GM12878 (cell line): ENCODE measurements at places on chromosomes 16 and 17. TPM values are rescaled to one million over a fixed set of nuclear protein-coding genes. Genes with fewer than 3 reads are reported as not detected.
A peak's percentile ranks its signal among the peaks of the same experiment; 100 is the strongest.

DNA sequence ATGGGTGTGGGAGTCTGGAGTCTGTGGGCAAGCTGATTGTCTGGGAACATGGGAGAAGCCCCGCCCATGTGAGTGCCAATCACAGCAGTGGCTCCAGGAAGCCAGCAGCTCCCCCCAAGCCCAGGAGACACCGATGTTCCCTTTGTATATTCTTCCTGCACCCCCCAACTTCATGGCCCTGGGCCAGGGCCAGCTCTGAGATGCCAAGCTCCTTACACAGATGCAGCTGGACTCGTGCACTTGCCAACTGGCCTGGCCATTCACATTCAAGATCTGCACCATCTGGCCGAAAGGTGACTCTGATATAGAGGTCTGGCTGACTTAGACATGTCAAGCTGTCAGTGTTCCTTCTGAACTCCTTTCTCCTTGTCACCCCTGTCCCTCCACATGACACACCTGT lies 50.5 kb downstream of the CACNG5 start:
- no peaks in the 10 kb centered on the region for H3K27me3 ChIP-seq
- no peaks in the 10 kb centered on the region for H3K36me3 ChIP-seq
- H3K4me1 ChIP-seq: no peaks in the 10 kb centered on the region
- H3K27ac ChIP-seq: no peak overlapping the region
- DNase-seq: no peak

- no peaks in the 10 kb centered on the region for H3K27me3 ChIP-seq
- no peak overlapping the region for H3K27ac ChIP-seq
- peaks cover 9% of the 10 kb centered on the region for H3K4me1 ChIP-seq
- no peak for DNase-seq
- peaks cover 13% of the 10 kb centered on the region for H3K36me3 ChIP-seq
These were observed 13.8 kb downstream of the RIPOR1 start for GRCh38 chr16:67542464-67542863.

DNA sequence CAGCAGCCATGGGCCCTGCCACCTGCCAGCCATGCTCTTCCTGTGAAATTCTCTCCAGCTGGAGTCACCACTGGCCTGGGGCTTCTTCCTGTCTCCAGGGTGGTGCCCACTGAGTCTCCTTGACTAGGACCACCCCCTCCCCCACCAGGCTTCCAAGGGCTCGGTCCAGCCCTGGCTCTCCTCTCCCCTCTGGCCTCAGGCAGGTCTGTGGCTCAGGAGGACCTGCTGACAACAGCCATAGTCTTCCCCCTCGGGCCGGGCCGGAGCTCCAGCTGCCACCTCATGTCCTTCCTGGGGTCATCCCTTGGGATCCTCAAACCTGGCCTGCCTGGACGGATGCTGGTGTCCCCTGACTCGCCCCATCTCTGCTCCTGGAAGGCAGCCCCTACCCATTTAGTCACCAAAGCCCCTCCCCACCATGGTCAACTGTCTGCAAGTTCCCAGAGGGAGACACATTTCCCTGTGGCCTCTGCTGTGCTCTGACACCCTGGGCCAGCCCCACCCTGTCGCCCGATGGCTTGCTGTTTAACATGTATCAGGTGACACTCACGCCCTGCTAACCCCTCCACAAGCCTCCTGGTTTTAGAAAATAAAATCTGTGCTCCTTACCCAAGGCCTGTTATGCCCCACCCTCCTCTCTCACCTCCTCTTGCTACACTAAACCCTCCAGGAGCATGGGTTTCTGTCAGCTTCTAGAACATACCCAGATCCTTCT lies 186.2 kb downstream of the RBFOX3 start:
- H3K27me3 ChIP-seq: no peaks in the 10 kb centered on the region
- H3K4me1 ChIP-seq: no peaks in the 10 kb centered on the region
- H3K36me3 ChIP-seq: no peaks in the 10 kb centered on the region

DNA sequence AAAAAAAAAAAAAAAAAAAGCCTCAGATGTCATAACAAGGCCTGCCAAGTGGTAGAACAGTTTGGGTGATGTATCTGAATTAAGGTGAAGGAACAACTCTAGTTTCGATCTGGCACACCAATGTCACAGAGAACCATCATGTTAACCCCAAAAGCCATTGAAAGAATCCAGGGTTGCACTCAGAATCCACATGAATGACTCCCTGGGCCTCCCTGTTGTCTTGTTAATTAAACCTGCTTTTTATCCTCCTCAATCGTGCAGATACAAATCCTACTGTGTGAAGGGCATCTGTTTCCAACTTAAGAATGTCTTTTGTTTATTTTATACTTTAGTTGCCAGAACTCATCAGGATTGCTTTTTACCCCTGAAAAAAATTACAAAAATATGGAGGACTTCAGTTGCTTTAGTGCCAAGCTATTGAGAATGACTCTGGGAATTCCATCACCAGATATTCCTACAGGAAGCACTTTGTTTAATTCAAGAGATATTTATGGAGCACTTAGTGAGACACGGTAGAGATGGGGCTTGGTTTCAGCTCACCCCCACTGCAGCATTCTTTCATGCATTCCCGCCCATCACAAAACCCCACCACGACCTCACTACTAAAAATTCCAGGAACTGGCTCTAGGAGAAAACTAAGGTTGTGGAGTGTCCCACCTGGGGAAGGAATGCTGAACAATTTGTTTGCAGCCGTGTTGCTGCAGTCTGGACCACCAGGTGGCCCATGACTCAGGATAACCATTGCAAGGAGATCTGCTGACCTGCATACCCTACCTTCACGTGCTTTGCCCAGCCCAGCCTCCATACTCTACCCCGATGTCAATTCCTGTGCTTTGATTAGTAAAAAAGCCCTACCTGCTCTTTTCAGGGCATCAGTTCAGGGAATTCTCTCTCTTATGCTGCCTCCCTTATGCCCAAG lies 63.8 kb upstream of the GPRC5B start:
- no peaks in the 10 kb centered on the region for H3K4me1 ChIP-seq
- no peaks in the 10 kb centered on the region for H3K27me3 ChIP-seq
- no peak for DNase-seq
- no peak overlapping the region for H3K27ac ChIP-seq
- no peaks in the 10 kb centered on the region for H3K36me3 ChIP-seq

DNA sequence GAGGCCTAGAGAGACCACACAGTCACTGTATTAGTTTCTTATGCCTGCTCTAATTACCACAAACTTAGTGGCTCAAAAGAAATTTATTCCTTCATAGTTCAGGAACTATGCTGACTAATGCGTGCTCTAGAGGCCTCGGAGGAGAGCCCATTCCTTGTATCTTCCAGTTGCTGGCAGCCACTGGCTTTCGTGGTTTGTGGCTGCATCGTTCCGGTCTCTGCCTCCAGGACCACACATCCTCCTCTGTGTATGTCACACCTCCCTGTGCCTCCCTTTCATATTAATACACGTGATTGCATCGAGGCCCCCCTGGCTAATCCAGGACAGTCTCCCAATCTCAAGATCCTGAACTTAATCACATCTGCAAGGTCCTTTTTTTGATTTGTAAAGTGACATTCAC lies 16.9 kb upstream of the MYLK3 start:
- no peak overlapping the region for H3K4me3 ChIP-seq
- H3K27ac ChIP-seq: no peak overlapping the region

DNA sequence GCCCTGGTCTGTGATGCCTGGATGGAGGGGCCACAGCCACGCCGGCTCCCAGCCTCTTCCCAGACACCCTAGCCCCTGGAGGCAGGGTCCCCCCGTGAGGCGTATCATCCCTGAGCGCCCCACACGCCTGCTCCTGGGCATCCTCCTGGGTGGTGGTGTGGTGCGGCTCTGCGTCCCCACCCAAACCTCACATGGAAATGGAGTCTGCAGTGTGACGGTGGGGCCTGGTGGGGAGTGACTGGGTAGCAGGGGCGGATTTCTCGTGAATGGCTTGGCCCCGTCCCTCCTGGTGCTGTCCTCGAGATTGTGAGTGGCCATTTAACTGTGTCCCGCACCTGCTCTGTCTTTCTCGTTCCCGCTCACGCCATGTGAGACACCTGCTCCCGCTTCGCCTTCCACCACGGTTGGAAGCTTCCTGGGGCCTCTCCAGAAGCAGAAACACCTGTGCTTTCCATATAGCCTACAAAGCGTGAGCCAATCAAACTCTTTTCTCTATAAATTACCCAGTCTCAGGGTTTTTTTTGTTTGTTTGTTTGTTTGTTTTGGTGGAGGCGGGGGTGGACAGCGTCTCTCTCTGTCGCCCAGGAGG lies 5.9 kb upstream of the SSTR5 start:
- no peak overlapping the region for H3K27ac ChIP-seq
- no peak overlapping the region for H3K4me3 ChIP-seq
- DNase-seq: no peak
- no peaks in the 10 kb centered on the region for H3K4me1 ChIP-seq
- H3K27me3 ChIP-seq: no peaks in the 10 kb centered on the region
- no peaks in the 10 kb centered on the region for H3K36me3 ChIP-seq

The SP2 gene
- total RNA-seq: 16.8 and 17.9 TPM in 2 replicates

The DOC2B gene
- total RNA-seq: not detected in 2 replicates

The RNF43 gene
- total RNA-seq: 6.8 and 8.2 TPM in 2 replicates

The CCL17 gene
- total RNA-seq: 33.1 and 39.5 TPM in 2 replicates

GRCh38 chr17:70265471-70265870 lies 96.1 kb downstream of the KCNJ2 start:
- no peaks in the 10 kb centered on the region for H3K4me1 ChIP-seq
- no peaks in the 10 kb centered on the region for H3K27me3 ChIP-seq
- H3K36me3 ChIP-seq: no peaks in the 10 kb centered on the region
- H3K27ac ChIP-seq: no peak overlapping the region
- no peak for DNase-seq

DNA sequence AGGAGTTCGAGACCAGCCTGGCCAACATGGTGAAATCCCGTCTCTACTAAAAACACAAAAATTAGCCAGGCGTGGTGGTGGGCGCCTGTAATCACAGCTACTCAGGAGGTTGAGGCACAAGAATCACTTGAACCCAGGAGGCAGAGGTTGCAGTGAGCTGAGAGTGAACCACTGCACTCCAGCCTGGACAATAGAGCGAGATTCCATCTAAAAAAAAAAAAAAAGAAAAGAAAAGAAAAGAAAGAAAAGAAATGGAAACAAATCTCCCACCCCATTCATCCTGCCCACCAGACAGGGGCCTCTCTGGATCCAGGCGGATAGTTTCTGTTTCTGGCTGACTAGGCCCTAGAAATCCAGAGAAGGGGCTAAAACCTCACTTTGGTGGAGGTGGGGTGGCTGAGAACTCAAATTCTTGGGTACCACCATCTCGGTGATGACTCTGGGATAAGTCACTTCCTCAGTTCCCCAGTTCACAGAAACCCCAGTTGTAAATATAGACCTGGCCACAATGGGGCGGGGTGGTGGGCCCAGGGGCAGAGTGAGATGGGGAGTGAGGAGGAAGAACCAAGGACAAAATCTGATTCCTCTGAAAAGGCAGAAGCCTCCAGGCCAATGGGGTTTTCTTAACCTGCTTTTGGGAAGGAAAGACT lies 22.2 kb downstream of the SOCS1 start:
- DNase-seq: no peak
- H3K27me3 ChIP-seq: no peaks in the 10 kb centered on the region
- H3K36me3 ChIP-seq: no peaks in the 10 kb centered on the region
- H3K27ac ChIP-seq: peak overlapping the region; percentile 74

The CIAPIN1 gene
- total RNA-seq: 51.4 and 53.3 TPM in 2 replicates

DNA sequence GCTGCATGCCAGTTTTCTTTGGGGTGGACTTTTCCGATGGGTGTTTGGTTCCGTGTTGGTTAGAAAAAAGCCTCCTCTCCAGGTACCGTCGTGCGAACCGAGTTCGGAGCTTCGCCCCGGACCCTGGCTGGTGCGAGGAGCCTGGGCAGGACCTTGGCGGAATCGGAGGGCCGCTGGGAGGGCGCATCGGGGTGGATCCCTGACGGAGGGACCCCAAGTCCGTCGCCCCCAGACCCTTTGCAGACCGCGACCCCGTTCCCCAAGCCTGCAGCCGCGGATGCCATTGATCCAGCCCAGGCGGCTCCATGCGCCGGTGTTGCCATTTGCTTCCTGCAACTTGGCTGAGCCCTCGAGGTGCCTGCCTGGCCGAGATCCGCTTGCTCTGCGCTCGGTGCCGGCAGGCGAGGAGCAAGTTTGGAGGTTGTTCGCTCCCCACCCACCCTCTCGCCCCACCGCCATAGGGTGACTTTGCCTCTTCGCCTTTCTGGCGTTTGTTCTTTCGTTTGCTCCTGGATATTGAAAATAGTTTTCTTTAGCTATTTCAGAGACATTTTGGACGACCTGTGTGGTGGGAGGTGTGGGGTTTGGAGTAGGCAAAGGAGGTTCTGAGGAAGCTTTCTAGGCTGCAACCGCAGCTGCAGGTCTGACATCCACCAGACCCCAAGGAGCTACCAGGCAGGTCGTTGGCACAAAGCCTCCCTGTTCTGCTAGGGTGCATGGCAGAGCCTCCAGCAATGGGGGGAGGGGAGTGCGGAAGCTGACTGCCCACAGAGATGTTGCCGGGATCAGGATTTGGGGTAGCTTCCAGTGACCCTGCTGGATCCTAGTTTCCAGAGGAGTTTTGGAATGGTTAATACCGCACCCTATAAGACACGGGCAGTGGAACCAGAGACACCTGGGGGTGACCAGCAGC lies 58.2 kb downstream of the RAP1GAP2 start:
- no peaks in the 10 kb centered on the region for H3K4me1 ChIP-seq
- no peak overlapping the region for H3K4me3 ChIP-seq

- no peak for DNase-seq
- no peaks in the 10 kb centered on the region for H3K36me3 ChIP-seq
- no peak overlapping the region for H3K27ac ChIP-seq
- no peaks in the 10 kb centered on the region for H3K4me1 ChIP-seq
These were observed 14.7 kb upstream of the HOXB9 start for GRCh38 chr17:48640858-48641180.

The GAST gene
- not detected in 2 replicates for total RNA-seq

The CCL11 gene
- not detected in 2 replicates for total RNA-seq

DNA sequence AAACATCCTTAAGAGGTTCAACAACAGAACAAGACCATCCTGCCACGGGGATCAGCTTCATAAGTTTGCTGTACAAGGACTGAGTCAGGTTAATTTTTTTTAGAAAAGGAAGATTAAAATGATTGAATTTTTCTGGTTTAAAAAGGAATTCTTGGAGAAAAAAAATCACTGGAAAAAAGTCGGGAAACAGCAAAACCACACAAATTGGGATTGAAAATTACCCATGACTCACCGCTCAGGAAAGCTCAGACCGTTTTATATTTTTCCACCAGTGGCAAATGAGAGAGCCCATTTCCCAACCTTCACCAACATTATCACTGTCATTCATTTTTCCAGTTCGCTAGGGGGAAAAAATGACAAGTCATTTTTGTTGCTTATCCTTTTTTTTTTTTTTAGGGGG lies 46.6 kb downstream of the MRM3 start:
- H3K4me3 ChIP-seq: no peak overlapping the region
- no peaks in the 10 kb centered on the region for H3K36me3 ChIP-seq
- H3K27me3 ChIP-seq: no peaks in the 10 kb centered on the region
- no peaks in the 10 kb centered on the region; the same call in 1 of the 2 replicates for H3K4me1 ChIP-seq
